CD4-positive, alpha-beta memory T cell (primary cell): ENCODE measurements at places on chromosomes 5 and 9.

- DNase-seq: no peak
These were observed 107.3 kb downstream of the AOPEP start for GRCh38 chr9:94833802-94834201.

GRCh38 chr9:112544477-112544876, 57.9 kb downstream of the KIAA1958 start:
- DNase-seq: no peak

GRCh38 chr5:40260361-40260760, 419.4 kb upstream of the PTGER4 start:
- DNase-seq: no peak

GRCh38 chr5:10760096-10760920, 726 bp downstream of the DAP start:
- no peak for DNase-seq

DNA sequence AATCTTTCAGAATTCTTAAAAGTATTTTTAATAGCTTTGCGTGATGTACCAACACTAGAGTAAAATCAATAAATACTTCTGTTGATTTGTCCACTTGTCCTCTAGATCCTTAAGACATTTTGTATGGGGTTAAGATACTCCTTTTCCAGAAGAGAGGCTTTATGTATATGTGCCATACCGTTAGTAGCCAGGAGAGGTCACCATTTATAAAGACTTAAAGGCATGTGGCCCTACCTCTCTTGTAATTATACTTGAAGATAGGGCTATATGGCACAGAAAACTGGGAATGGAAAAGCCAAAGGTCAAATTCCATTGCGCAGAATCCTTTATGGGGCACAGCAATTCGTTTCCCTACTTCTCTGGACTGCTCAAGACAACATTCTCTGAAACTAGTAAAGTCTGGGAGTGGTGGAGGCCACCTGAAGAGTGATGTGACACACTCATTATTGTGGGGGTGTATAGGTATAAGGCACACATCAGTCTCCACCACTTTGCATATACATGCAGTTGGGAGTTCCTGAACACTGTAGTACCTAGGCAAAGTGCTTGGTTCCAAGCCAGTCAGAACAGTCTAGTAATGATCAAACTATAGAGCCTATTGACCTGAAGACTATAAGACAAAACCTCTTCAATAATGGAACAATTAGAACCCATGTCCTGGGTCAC, 140.1 kb upstream of the FBXL17 start:
- peak; percentile 12 for DNase-seq

- DNase-seq: peak; percentile 68
These were observed 18.0 kb downstream of the MGAT1 start for GRCh38 chr5:180784497-180785097.

GRCh38 chr9:128026255-128026772, 40.8 kb downstream of the NAIF1 start:
- peak; percentile 95 for DNase-seq

DNA sequence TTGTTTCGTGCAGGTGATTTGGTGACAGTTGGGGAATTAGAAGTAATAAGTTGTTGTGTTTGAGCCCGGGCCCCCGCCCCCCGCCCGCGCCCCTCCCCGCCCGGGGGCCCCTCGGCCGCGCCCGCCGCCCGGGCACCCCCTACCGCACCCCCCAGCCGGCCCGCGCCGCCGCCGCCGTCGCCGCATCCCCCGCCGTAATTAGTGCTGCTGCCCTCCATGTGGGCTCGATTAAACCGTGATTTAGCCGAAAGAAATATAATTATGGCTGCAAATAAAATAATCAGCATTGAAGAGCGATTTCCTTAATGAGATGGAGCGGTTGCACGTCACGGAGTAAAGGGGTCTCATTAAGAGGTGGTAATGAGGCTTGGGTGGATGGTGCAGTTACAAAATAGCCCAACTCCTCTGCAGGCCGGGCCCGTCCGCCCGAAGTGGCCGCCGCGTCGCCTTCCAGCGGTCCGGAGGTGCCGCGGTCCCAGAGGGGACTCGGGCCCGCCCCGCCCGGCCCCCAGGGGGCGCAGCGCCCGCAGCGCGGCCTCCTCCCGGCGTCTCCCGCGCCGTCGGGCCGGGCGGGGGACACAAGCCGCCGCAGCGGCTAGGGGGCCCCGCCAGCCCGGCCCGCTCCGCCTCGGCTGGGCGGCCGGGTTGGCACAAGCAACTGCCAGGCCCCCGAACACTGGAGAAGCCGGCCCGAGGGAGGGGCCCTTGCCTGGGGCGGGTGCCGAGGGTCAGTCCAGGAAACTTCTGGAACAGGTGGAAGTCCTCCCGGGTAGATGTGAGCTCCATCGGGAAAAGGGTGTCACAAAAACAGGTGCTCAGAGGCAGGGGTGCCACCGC, 6.9 kb upstream of the OTP start:
- peak; percentile 39 for DNase-seq

DNA sequence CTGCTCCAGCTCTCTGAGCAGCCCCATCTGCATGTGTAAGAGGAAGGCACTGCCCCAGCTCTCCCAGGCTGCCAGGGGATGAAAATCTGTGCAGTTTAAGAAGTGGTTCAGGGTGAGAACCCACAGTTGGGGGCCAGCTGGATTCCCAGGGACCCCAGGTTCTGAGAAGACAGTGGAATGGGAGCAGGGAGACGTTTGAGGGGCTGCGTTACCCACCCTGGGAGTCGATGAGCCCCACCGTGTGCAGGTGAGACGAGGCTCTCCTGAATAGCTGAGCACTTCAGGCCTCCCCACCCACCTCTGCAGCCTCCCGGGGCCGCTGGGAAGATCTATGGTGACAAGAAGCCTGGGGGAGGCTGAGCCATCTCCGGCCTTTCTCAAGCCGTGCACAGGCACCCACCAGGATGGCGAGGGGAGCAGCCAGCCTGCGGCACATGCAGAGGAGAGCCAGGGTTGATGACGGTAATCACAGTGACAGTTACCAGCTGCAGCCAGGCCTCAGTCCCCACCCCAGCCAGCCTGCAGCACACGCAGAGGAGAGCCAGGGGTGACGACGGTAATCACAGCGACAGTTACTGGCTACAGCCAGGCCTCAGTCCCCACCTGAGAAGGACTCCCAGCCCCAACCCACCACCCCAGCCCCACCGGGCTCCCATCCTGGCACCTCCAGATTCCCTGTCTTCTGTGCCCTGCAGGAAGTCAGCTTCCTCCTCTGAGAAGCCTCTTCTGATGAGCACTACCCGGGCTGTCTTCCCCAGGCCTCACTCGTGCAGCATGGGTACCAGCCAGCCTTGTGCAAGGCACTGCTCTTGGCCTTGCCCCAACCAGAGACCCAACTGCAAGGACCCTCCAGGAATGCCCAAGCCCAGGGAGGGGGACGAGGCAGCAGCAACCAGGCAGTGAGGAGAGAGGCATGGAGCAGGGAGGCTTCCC, 150.8 kb upstream of the PPP1R26 start:
- no peak for DNase-seq

GRCh38 chr5:72244862-72245371, 75.1 kb downstream of the MRPS27 start:
- DNase-seq: no peak

- no peak for DNase-seq
These were observed 58.3 kb upstream of the PLPP6 start for GRCh38 chr9:4603830-4604229.

DNA sequence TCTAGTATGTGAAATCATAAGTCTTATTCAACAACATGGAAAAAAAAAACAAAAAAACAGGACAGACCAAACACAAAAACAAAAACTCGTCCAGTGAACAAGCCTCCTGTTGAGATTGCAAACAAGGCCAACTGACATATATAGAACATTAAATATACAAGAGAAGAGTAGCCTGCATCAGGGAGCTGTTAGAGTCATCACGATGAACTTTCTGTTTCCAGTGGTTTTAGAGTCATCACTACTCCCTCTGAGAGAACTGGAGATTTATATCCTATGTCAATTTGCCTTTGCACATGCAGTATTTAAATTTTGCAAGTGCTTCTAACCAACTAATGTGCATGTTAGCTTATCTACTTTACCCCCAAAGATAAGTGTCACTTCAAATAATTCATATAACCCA, 9.9 kb downstream of the SNCAIP start:
- no peak for DNase-seq

GRCh38 chr5:105978011-105978410, 1692.7 kb downstream of the EFNA5 start:
- no peak for DNase-seq

DNA sequence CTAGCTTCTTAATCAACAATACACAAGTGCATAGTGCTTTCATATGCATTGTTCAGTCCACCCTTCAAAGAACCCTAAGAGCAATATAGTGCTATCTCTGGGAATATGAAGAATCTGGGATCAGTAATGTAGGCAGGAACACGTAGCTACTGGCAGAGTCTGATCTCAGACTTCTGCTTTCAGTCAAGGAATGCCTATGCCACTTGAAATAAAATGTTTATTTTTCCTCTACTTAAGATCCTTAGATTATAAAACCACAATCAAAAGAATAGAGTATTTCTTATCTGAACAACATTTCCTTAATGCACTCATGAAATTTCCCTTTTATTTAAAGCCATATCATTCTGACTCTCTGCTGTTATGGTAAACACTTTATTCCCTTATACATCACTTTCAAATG, 1407.8 kb upstream of the C9orf72 start:
- DNase-seq: no peak

- DNase-seq: no peak
These were observed 151.4 kb downstream of the LPAR1 start for GRCh38 chr9:110886832-110887231.

DNA sequence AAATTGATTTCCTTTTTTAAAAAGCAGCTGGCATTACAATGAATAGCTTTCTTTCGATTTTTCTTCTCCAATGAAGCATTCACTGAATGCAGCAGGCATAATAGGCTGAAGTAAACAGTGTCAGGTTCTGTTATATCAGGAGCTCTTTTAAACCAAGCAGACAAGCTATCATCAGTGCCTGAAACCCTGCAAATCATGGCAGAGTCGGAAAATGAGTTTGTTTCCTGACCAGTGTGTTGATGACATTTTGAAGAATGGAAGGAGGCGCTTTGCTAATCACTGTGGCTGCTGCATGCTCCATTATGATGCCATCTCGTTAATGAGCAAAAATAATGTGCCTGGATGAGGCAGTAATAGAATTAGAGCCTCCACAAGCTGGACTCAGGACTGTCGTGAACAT, 284.5 kb downstream of the ZNF608 start:
- no peak for DNase-seq

- DNase-seq: no peak
These were observed 101.2 kb downstream of the PARP8 start for GRCh38 chr5:50767588-50767987.
